ENCODE measurements at places on chromosomes 1 and 21.

DNA sequence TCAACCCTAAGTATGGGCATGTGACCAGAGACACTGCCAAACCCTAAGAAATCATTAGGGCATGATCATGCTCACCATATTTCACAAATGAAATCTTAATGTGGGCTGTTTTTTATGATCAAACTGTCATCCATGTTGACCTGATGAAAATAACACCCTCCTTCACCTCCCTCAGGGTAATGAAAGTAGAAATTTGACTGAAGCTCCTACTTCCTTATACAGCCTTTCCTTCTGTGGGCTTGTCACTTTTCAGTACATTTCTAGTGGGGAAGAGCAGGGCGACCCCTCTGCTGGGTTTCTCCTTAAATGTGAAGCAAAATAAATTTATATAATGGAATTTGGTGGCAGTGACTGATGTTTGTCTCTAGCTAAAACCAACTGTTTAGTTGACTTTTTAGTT lies 25.9 kb downstream of the IVNS1ABP start:
- no peak for DNase-seq

DNA sequence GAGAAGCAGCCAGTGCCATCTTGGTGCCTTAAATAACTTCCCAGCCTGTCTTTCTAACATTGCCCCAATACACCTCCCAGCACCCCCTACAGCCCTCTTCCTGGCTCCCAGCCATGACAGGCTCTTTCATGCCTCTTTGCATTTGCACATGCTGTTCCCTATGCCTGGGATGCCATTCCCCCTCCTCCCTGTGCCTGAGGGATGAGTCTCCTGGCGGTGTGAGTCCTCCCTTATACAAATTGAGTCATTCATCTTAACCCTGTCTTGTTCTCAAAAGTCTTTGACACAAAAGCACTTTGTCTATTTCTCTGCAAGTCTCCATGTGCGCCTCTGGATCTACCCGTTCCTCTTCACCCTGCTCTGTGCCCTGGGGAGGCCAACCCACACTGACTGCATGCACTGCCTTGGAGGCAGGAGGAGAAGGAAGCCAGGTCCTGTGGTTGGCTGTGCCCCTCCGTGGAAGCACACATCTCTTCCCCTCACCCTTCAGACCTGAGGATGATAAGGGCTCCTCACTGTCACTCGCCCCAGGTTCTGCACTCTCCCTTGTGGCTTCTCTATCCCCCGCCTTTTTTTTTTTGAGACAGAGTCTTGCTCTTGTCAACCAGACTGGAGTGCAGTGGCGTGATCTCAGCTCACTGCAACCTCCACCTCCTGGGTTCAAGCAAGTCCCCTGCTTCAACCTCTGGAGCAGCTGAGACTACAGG lies 25.1 kb downstream of the CDCP2 start:
- DNase-seq = no peak

GRCh38 chr1:244852694-244853093 lies 11.6 kb downstream of the HNRNPU start:
- no peak for DNase-seq

DNA sequence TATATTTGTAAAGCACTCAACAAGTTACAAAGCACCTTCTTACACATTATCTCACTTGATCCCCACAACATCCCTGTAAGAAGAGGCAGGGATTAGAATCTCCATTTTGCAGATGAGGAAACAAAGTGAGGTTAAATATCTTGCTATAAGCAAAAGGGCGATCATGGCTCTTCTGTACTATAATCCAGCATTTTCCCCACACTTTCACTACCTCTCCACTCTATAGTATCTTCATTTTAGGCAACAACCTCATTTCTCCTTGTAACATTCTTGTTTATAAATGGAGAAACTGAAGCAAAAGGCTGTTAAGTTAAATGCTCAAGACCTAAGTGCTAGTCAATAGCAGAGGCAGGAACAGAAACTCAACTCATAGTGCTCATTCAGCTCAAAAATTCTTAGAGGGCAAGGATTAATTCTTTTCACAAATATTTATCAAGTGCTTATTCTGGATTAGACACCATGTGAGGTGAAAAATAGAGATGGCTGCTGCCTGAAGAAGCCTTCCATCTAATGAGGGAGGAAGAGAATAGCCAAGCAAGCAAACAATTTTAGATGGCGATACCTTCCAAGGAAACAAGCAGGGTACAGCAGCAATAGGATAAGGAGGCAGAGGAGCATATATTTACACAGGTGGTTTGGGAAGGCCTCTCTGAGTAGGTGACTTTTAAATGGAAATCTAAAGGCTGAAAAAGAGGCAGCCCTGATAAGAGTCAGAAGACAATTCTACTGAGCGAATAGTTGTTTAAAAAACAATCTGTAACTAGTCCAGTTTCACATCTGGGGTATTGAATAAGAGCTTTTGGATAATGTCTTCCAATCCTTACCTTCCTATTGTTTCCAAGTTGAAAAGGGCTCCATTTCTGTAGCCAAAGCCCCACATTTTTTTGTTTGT lies 3.5 kb downstream of the ERRFI1 start:
- no peak for DNase-seq

- no peak for DNase-seq
These were observed 90.8 kb upstream of the TNFSF4 start for GRCh38 chr1:173297798-173298391.

DNA sequence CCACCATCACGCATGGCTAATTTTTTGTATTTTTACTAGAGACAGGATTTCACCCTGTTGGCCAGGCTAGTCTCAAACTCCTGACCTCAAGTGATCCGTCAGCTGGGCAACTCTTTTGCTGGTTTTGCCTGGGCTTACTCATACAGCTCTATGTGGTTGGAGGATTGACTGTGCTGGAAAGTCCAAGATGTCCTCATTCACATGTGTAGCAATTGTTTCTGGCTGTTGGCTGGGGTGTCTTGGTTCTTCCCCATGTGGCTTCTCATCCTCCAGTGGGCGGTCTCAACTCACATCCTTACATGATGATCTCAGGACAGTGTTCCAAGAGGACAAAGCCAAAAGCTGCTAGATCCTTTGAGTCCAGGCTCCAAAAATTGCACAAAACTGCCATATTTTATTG lies 53.3 kb downstream of the TEX35 start:
- peak; percentile 80 for DNase-seq

DNA sequence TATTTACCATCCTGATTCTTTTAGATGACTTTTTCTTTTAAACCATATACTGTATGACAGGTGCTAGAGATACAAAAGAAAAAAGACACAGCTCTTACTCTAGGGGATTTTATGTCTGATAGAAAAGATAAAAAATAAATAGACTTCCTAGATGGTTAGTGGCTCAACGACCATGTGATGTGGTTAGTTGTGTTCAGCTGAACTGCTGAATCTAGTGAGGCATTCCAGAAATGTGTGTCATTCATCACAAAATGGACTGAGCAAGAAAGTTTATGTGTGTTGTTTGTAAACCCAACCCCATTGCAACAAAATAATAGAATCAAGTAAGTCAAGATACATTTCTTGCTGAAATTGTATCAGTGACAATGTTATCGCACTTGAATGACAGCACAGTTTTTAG lies 205.8 kb upstream of the LYPLAL1 start:
- no peak for DNase-seq

DNA sequence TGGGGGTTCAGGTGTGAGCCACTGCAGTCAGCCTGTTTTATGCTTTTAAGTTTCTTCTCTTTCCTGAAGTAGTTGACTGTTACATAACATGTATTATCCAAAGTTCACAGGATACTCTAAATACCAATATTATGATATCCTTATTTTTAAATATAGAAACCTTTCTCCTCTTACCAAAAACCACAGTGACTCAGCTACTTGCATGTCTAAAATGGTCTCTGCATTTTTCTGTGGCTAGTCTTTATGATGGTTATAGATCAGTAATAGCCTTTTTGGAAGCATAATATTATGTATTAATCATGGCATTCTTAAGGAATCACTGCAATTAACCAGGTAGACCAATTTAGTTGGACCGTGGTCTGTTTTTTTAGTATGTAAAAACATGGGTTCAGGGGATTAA lies 210.8 kb upstream of the CACYBP start:
- DNase-seq = peak; percentile 25

GRCh38 chr1:194866153-194866552 lies 1679.7 kb upstream of the B3GALT2 start:
- no peak for DNase-seq

DNA sequence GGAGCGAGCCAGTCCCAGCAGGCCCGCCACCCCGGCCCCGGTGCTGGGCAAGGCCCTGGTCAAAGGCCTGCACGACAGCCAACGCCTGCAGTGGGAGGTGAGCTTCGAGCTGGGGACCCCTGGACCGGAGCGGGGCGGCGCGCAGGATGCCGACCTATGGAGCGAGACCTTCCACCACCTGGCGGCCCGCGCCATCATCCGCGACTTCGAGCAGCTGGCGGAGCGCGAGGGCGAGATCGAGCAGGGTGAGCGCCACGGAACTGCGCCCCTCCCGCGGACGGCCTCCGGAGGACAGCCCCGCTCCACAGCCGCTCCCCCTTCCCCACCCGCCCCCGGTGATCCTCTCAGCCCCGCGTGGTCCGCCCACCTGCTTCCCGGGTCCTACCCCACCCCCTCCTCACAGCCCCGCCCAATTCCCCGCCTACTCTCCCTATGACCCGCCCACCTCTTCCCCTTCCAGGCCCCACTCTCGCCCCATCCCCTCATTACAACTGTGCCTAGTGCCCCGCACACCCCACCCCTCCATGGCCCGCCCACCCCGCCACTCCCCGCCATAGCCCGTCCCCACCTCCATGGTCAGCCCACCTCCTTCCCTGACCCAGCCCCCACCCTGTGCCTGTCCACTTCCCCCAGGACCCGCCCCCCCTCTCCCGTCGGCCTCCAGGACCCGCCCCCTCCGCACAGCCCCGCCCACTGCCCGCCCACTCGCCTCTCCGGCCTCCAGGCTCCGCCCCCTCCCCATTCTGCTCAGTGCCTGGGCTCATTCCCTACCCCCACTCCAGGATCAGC lies 52.7 kb downstream of the VWA5B1 start:
- no peak for DNase-seq

DNA sequence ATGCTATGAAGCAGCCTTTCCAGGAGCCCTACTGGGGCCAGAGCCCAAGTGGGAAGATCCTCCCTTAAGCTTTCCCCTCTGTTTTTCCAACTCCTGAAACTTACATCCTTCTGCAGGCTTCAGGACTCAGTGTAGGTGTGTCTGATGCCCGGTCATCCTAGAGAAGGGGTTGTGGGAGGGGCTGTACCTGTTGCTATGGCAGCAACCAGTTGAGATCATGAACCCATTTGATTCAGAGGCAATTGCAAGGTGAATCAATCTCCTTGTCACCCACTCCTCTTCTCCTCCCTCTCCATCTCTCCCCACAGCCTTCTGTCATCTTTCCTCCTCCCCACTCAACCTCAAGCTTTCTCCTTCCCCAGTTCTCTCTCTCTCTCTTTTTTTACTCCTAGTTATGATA lies 151.8 kb downstream of the CACNA1E start:
- DNase-seq = no peak

Measured in suppressor macrophage treated with lipopolysaccharide for 1 hour (primary cell).